ENCODE measurements at places on chromosomes 16 and 17.

DNA sequence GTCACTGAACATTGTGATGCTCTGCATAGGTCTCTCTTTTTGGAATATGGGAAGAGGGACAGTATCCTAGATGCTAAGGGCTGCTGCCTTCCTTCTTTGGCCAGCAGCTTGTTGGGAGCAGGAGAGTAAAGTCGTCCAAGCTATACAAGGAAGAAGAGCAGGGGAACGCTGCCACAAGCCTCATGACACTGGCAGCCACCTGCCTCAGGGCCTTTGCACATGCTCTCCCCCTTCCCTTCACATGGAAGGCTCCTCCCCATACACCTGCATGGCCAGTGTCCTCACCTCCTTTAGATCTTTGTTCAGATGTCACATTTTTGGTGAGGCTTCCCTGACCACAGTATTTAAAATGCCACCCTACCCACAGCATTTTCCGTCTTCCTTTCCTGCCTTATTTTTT, 78.1 kb upstream of the CRHR1 start:
- no peak for DNase-seq

GRCh38 chr17:38415250-38416194, 12.7 kb upstream of the ARHGAP23 start:
- no peak for DNase-seq

- no peak for DNase-seq
Observed at GRCh38 chr16:931626-932500, 38.9 kb downstream of the LMF1 start.

DNA sequence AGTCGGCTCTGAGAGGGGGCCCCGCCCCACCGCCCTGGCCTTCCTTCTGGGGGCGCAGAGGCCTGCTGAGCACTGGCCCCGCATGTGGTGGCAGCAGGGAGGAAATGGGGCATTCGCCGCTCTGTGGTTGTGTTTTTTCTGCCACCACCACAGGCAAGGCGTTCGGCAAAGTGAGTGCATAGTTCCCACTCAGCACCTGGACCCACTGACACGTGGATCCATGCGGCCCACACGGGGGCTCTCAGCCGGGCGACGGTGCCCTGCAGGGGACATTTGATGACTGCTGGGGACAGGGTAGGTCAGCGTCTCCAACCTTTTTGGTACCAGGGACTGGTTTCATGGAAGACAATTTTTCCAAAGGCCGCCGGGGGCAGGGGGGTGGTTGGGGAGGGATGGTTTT, 70.9 kb downstream of the ENGASE start:
- no peak for DNase-seq

- no peak for DNase-seq
Observed at GRCh38 chr16:84486126-84486525, 18.3 kb downstream of the MEAK7 start.

Data from germinal center (tissue), 1 donor.